ENCODE measurements at places on chromosomes 5 and 9. TPM values are rescaled to one million over a fixed set of nuclear protein-coding genes. Genes with fewer than 3 reads are reported as not detected.

Gene C1QTNF2
- polyA plus RNA-seq, result 0.61 TPM

DNA sequence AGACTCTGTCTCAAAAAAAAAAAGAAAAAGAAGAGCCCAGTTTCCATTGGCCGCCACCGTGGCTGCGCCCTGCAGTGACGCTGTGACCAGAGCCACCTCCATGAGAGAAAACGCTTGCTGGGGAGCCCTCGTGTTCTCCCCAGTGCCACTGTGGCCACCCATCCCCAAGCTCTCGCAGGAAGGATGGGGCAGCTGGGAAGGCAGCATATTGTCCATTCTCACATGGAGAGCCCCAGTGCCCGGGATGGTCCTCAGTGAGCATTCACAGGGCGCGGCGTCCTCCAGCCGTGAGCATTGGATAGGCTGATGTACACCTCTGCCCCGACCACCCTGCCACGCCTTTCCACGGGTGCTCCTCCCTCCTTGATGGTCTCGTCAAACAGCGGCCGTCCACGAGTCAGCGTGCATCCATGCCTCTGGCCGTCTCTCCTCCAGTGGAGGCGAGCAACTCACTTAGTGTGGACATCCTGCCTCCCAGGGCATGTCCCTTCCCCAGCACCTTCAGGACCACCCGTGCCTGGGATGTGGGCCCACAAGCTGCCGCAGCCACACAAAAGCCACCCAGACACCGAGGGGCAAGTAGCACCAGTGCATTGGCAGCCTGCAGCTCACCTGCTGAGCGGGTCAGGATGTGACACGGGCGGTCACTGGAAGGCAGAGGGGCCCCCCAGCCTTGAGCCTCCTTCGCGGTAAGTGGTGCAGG, 23.4 kb upstream of the SLC6A19 start:
- peaks cover 27% of the 10 kb centered on the region for H3K27me3 ChIP-seq
- no peak for DNase-seq
- H3K4me3 ChIP-seq, result no peak overlapping the region
- H3K27ac ChIP-seq, result no peak overlapping the region
- no peaks in the 10 kb centered on the region for H3K36me3 ChIP-seq

Gene ADAMTS6
- 0.15 TPM for polyA plus RNA-seq

- DNase-seq, result no peak
- no peak overlapping the region for H3K27ac ChIP-seq
- no peaks in the 10 kb centered on the region for H3K4me1 ChIP-seq
- H3K27me3 ChIP-seq, result peaks cover 25% of the 10 kb centered on the region
Observed at GRCh38 chr5:175828651-175829050, 42.7 kb upstream of the CPLX2 start.

DNA sequence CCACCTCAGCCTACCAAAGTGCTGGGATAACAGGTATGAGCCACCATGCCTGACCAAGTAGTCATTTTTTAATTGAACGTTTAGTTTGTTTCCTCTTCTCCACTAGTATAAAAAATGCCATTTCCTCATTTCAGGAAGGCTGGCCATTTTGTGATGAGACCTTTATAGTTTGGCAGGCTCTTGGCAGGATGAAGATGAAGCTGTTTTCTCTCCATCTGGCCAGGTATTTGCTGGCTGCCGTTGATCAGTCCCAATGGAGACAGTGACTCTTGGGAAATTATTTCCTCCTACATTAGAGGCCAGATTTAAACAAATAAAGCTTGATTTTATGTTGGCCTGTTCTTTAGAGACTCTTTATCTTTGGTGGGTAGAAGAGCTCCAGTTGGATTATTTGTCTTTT, 199.0 kb downstream of the ARHGAP26 start:
- no peaks in the 10 kb centered on the region for H3K36me3 ChIP-seq
- no peak for DNase-seq
- no peak overlapping the region for H3K4me3 ChIP-seq
- no peaks in the 10 kb centered on the region for H3K27me3 ChIP-seq
- H3K4me1 ChIP-seq, result peaks cover 7% of the 10 kb centered on the region

- peaks cover 60% of the 10 kb centered on the region for H3K4me1 ChIP-seq
- no peak for DNase-seq
- no peak overlapping the region for H3K27ac ChIP-seq
- H3K27me3 ChIP-seq, result no peaks in the 10 kb centered on the region
- H3K4me3 ChIP-seq, result no peak overlapping the region
Observed at GRCh38 chr5:138370537-138370936, 18.1 kb downstream of the KDM3B start.

Gene DOCK8
- polyA plus RNA-seq, result 3.3 TPM

- peaks cover 37% of the 10 kb centered on the region for H3K4me1 ChIP-seq
- peak overlapping the region; percentile 42 for H3K27ac ChIP-seq
- peak; percentile 67 for DNase-seq
Observed at GRCh38 chr5:137734962-137735554, 831 bp downstream of the KLHL3 start.

DNA sequence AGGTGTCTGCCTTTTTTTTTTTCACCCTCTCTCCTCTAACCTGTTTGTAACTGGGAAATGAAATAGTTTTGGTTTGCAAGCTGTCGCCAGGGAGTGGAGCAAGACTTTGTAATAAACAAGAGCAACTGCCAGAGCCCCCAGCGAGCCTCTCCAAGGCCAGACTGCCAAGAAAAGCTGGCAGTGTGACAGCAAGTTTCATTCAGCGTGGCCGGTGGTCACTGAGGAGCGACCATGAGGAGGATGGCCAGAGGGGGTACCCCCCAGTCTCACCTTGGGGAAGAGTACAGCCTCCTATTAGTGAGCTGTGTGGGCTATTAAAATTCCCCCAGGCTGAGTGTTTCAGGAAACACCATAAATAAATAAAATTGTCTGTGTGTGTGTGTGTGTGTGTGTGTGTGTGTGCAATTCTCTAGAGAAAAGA, 49.9 kb downstream of the ZFAND5 start:
- no peaks in the 10 kb centered on the region for H3K36me3 ChIP-seq
- H3K4me1 ChIP-seq, result peaks cover 53% of the 10 kb centered on the region
- DNase-seq, result peak; percentile 87
- H3K4me3 ChIP-seq, result peak overlapping the region; percentile 6
- peak overlapping the region; percentile 93 for H3K27ac ChIP-seq

DNA sequence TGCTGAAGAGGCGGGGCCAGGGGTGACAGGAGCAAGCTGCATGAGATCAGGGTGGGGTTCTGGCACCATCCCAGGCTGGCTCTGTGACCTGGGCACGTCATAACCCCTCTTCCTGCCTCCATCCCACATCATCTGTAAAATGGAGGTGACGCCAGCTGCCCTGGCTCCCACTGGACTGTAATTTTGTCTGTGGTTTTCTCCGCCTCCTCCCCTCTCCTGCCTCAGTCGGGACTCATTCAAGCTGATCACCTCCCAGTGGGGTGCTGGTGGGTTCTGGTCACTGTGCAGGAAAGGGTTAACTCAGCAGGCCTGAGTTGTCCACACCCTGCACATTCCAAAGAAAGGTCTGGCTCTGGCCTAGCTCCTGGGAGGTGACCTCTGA, 128.2 kb downstream of the RXRA start:
- H3K4me3 ChIP-seq, result no peak overlapping the region
- H3K27me3 ChIP-seq, result no peaks in the 10 kb centered on the region
- no peaks in the 10 kb centered on the region for H3K36me3 ChIP-seq
- H3K27ac ChIP-seq, result no peak overlapping the region
- H3K4me1 ChIP-seq, result peaks cover 33% of the 10 kb centered on the region

Gene WNK2
- polyA plus RNA-seq, result 8.8 TPM

DNA sequence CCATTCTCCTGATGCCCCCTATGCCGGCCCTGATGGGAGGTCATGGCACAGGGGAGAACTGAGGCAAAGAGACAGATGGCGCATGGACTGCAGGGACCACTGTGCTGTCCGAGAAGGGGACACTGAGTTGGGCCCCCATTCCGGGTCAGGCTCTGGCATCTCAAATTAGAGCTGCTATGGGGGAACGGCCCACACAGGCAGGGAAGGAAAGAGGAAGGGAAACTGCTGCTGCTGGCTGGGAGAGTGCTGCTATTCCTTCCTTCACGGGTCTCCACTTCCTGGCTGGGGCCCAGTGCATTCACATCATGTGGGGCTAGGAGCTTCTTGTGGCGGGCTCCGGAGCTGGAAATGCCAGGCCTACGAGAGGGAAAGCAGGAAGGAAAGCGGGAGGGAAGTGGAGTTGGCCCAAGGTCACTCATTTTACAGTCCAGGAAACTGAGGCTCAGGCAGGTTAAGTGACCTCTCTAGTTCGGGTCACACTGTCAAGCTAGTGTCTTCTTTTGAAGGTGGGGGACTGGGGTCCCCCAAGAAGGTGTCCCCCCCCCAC, 1.3 kb upstream of the CARD19 start:
- H3K36me3 ChIP-seq, result no peaks in the 10 kb centered on the region
- no peaks in the 10 kb centered on the region for H3K27me3 ChIP-seq
- H3K4me1 ChIP-seq, result peaks cover 33% of the 10 kb centered on the region

- H3K4me1 ChIP-seq, result no peaks in the 10 kb centered on the region
- H3K27ac ChIP-seq, result no peak overlapping the region
- H3K36me3 ChIP-seq, result no peaks in the 10 kb centered on the region
- H3K4me3 ChIP-seq, result no peak overlapping the region
- H3K27me3 ChIP-seq, result no peaks in the 10 kb centered on the region
Observed at GRCh38 chr5:121913418-121913817, 48.4 kb upstream of the SRFBP1 start.

Gene ZFP62
- 20.5 TPM for polyA plus RNA-seq

- no peaks in the 10 kb centered on the region for H3K27me3 ChIP-seq
- no peak overlapping the region for H3K4me3 ChIP-seq
- H3K36me3 ChIP-seq, result no peaks in the 10 kb centered on the region
- no peaks in the 10 kb centered on the region for H3K4me1 ChIP-seq
Observed at GRCh38 chr5:139495638-139496435, 13.3 kb upstream of the STING1 start.

- H3K4me3 ChIP-seq, result no peak overlapping the region
- no peaks in the 10 kb centered on the region for H3K36me3 ChIP-seq
- H3K4me1 ChIP-seq, result peaks cover 48% of the 10 kb centered on the region
- H3K27me3 ChIP-seq, result no peaks in the 10 kb centered on the region
- DNase-seq, result no peak
- H3K27ac ChIP-seq, result no peak overlapping the region
Observed at GRCh38 chr9:96051423-96051822, 175.9 kb downstream of the ERCC6L2 start.

Gene TEX48
- polyA plus RNA-seq, result not detected

GRCh38 chr5:411728-412127, 31.2 kb upstream of the EXOC3 start:
- H3K36me3 ChIP-seq, result no peaks in the 10 kb centered on the region
- no peak overlapping the region for H3K27ac ChIP-seq
- H3K27me3 ChIP-seq, result no peaks in the 10 kb centered on the region

Measured in stomach (tissue), 19 donors.